Activated T-helper 17 cell treated with anti-CD3 and anti-CD28 coated beads, Interleukin-2, amount 50 U/mL, for 72 hours (primary cell): ENCODE measurements at places on chromosomes 7 and 10. TPM values are rescaled to one million over a fixed set of nuclear protein-coding genes. Genes with fewer than 3 reads are reported as not detected.

GRCh38 chr7:103521937-103522336, 75.9 kb upstream of the SLC26A5 start:
- ATAC-seq, result no peak

DNA sequence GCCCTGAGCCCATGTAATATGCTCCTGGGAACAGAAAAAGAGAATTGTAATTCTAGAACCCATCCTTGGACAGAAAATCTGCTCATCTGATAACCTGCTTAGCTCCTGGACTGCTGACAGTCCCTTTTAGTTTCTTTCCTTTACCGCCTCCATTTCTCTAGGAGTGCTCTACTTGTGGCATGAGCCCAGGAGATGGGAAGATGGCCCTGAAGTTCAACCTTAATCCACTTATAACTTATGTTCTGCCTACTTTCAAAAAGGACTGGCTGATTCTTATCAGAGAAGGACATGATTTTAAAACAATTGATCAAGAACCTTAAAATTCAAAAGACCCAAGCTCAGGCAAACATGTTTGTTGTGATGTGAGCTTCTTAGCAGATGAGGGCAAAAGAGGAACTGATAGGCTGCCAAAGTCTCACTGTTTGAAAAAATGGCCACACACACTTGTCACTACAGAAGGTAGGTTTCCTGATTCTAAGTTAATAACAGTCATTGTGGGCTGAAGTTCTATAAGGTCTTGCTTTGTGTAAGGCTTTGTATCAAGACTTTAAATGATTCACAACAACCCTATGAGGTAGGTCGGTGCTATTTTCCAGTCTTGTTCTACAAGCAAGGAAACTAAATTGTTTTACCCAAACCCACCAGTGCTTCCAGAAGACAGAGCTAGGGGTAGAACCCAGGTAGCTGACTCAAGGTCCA, 94.3 kb upstream of the AFAP1L2 start:
- ATAC-seq, result peak; percentile 64

DNA sequence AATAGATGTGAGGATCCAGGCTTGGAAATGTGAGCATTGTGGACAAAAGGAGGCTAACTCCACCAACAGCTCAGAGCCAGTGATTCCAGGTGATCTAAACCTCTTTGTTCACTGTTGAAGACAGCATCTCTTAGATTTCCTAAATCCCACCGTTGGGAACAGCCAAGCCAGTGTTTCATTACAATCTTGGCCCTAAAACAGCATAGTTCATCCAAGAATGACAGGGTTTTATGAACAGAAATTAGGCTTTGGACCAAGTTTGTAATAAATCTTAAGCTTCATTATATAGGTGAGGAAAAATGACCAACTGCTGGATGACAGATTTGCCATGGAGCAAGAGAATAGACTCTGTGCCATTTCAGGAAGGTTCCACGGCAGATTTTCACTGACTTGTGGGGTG, 65.8 kb downstream of the MTURN start:
- ATAC-seq, result no peak

- ATAC-seq, result peak; percentile 92
These were observed 118.7 kb downstream of the PARD3 start for GRCh38 chr10:34696423-34696822.

GRCh38 chr7:158828133-158829020, 932 bp downstream of the ESYT2 start:
- ATAC-seq, result no peak

Gene LRIT2
- not detected for total RNA-seq

Gene MMRN2
- total RNA-seq, result not detected

Gene ABCB1
- 19.0 TPM for total RNA-seq
